ENCODE measurements at places on chromosomes 5 and 9.

- DNase-seq: no peak
Observed at GRCh38 chr9:74662674-74663073, 165.5 kb downstream of the RORB start.

DNA sequence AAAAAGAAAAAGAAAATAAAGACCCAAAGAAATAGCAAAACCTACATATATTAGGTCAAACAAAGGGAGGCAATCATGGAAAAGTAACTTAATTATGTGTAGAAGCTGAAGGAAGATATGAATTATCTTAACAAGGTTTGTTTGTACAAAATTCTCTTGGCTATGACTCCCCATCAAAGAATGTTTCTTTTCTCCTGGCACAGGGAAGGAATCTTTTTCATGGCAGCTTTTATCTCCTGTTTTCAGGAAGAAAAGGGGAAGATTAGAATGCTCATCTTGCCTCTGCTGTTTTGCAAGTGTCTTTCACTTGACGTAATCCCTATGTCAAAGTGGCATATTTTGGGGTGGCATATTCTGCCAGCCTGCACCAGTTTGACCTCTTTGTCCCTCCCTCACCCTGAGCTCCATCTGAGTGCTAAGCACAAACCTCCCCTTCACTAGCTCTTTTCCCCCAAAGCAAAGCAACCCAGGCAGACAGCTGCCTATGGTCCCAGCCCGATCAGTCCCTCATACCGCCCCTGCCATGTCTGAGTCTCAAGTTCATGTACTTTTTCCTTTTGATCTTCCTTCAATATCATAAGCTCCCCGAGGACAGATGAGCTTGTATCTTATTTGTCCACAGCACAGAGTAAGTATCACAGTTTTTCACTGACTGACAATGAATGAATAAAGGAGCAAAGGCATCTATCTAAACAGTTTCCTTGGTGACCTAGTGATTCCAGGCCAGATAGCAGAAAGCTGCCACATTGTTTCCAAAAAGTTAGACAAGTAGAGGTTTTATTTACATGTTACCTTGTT is 242.8 kb upstream of the ANKRD55 start:
- DNase-seq: no peak

DNA sequence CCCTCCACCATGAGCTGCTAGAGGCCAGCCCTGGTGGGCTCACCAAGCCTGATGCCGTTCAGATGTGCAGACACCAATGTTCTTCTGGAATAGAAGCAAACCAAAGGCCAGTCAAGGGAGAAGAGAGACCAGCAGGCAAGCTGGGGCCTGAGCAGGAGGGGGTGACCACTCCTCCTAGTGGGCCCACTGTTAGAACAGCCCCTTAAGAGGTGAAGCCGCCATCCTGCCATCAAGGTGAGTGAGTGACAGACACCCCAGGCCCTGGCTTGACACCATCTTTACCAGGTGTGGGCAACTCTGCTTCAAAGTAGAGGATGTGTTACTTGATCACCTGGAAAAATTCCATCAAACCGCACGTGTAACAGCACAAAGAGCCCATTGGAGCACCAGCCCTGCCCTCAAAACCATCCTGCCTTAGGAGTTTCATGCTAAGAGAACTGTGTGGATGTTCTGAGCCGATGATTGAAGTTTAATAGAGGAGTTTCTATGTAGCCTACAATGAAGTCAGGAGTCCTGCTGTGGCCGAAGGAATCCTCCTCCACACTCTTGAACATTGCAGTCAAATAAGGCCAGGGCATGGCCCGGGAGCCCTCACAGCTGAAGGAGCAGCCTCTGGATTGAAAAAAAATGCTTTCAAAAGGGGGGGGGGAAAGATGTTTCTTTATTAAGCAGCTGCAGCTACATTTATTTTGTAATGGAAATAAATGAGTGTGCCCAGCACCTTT is 20.8 kb downstream of the AMBP start:
- peak; percentile 9 for DNase-seq

GRCh38 chr5:74206579-74207550 is 433.7 kb downstream of the ENC1 start:
- no peak for DNase-seq

DNA sequence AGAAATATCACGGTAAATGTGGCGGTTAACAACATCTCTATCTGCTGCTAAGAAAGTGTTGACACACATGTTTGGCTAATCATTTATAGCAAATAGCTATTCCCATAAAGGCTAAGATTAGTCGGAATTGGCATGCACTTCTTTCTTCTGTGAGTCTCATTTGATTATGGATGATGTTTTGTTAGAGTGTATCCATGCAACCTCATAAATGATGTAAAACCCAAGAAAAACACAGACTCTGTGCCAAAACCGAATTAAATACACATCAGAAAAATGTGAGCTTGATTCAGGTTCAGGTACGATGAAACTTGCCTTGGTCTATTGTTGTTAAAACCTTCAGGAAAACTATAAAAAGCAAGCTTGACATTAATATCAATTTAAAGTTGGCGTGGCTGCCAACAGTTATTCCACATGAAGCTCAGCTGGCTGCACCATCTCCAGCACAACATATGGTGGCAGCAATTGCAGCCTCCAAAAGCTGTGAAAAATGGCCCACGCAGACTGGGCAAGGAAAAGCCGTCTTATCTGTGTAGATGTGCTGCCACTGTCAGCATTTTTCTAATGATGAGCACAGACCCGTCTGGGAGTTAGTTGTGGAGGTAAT is 41.1 kb upstream of the ICE1 start:
- DNase-seq: no peak

- no peak for DNase-seq
Observed at GRCh38 chr9:130433168-130433946, 11.4 kb upstream of the ASS1 start.

- no peak for DNase-seq
Observed at GRCh38 chr5:75050415-75050814, 1.9 kb downstream of the GCNT4 start.

DNA sequence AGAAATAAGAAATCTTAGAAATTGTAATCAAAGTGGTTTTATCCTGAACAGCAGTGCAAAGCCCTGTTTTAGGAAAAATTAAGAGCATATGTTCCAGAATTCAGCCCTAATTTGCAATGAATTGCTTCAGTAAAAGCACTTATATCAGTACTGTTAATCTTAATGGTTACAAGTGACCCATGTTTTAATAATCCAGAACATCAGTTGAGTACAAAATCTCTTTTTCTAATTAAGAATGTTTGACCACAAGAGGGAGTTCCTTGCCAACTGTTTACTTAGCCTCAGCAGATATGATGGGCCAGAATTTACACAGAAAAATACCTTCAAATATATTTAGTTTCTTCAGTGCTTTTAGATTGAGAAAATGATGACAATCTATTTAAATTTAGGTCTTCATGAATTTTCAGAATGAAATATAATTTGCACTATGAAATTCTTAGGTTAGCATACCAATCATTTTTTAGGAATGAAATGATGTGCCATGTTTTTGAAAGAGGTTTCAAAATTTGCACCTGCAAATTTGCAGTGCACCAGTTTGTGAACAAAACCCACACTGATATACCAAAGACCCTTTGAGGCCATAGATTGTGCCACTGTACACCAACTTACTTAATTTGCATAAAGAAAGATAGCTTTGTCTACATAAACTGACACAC is 926.3 kb upstream of the ARRDC3 start:
- DNase-seq: no peak

DNA sequence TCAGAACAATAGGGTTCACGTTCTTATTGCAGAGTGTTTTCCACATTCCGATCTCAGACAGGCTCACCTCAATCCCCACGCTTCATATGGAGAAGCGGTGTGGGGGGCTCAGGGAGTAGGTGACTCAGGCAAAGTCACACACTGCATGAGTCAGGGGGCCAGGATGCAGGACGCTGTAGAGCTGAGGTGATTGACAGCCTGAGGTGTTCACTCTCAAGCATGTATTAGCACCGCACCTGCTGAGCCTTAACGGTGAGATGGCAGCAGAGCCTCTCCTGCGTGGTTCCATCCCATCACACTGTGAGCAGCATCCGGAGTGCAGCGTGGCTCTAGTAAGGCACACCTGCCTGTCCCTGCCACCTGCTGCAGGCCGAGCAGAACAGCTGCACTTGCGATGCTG is 194.0 kb downstream of the IRX2 start:
- DNase-seq: no peak

DNA sequence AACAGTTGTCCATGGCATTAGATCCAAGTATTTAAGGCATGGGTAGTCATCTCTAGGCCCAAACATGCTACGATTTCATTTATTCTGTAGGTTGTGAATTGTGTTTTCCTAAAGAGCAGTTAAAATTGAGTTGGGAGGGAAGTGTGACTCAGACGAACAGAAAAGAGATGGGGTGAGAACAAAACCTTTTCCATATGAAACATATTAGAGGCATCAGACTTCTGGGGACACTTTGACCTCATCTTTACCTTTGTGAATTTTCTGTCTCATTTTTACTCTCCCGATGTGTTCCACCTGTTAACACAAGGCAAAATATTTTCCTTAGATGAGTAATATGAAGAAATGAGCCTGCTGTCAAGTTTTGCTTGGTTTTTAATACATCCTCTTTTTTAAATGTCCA is 181.3 kb downstream of the ESM1 start:
- no peak for DNase-seq
